IPS DF 6.9 (cell line): ENCODE measurements at places on chromosomes 11 and 22.

DNA sequence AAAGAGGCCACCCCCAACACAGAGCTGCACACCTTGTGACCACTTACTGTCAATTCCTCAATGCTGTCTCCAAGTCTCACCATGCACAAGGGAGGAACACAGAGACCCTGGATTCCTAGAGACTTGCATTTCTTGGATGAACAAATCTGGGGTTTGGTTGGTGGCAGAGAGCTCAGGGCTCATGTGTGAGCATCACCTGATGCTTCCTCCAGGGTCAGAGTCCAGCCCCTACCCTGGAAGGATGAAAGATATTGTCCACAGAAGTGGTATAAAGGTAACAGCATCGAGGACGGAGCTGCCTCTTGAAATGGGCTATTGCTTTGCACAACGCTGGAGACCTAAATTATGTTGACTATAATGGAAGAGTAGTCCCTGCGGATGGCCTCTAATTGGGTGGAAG is 36.0 kb downstream of the GGTLC2 start:
- no peak for DNase-seq
- no peak overlapping the region for H3K4me3 ChIP-seq
- H3K4me1 ChIP-seq, result no peaks in the 10 kb centered on the region
- H3K27me3 ChIP-seq, result peaks cover 1% of the 10 kb centered on the region; the same call in 1 of the 2 replicates

DNA sequence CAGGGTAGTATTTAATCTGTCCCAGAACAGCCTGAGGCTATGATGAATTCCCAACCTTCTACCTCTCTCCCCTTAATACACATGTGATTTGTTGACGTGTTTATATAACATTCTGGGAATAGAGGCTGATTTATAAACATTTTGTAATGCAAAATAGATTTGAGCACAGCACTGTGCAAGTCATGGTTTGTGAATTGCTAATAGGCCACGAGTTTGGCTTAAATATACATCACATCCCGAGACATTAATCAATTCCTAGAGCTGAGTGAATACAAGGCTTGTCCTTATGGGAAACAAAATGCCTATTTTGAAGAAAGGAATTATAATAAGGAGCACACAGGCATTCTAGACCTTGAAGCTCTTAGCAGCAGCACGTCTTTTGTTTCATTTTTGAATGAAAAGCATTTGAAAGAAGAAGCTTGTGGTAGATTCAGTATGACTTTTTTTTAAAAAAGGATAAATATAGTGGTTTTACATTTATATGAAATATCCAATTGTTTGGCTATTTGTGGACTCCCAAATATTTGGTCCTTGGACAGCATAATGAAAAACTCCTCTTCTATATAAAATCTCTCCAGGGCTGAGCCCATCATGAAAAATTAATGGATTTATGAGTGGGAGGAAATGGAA is 116.4 kb downstream of the SLC17A6 start:
- peaks cover 2% of the 10 kb centered on the region; the same call in 1 of the 2 replicates for H3K4me1 ChIP-seq
- no peaks in the 10 kb centered on the region for H3K27me3 ChIP-seq
- no peaks in the 10 kb centered on the region for H3K36me3 ChIP-seq
- DNase-seq, result no peak
- no peak overlapping the region for H3K27ac ChIP-seq

GRCh38 chr11:25970726-25971508 is 361.0 kb upstream of the ANO3 start:
- H3K36me3 ChIP-seq, result no peaks in the 10 kb centered on the region
- H3K4me1 ChIP-seq, result no peaks in the 10 kb centered on the region
- no peak for DNase-seq
- no peak overlapping the region for H3K4me3 ChIP-seq
- no peaks in the 10 kb centered on the region for H3K27me3 ChIP-seq

DNA sequence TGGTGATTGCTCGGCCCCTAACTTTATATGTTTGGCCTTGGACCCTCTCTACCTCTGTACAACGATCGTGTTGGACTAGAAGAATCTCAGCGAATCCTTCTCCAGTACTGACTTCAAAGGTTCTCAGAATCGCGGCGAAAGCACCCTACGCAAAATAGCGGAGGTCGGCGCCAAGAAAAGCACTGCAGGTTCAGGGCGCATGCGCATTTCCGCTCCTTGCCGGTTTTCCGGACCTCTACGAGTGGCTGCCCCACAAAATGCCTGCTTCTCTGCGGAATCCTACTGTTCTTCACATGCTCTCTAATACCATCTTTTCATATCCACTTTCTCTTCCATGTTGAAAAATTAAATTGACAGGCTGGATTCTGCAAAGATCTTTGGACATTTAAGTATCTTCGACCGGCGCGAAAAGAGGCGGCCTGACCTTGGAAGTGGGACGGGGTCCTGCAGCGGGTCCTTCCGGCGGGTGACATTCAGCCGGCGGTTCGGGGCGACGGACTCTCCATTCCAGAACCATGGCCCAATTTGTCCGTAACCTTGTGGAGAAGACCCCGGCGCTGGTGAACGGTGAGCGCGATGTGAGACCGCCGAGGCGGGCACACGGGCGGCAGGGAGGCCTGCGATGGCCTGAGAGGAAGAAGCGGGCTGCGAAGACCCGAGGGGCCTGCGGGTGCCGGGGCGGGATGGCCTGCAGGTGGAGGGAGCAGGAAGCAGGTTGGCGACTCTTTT is at the start of gene ATP5MG:
TSS of gene ATP5MG (plus strand) at position 456 of the 729 bp plus-strand sequence. CDS start at position 516, 60 bp downstream.
- DNase-seq, result peak; percentile 79
- H3K27me3 ChIP-seq, result no peaks in the 10 kb centered on the region
- H3K27ac ChIP-seq, result no peak within 1 kb of the TSS
- peak within 1 kb of the TSS; percentile 79 for H3K4me3 ChIP-seq
- no peaks in the 10 kb centered on the region for H3K36me3 ChIP-seq

- H3K36me3 ChIP-seq, result no peaks in the 10 kb centered on the region
- H3K4me3 ChIP-seq, result no peak overlapping the region
- no peak for DNase-seq
Measured at GRCh38 chr11:15149050-15149449, 34.3 kb downstream of the INSC start.

- no peaks in the 10 kb centered on the region for H3K36me3 ChIP-seq
- H3K4me1 ChIP-seq, result peaks cover 10% of the 10 kb centered on the region; the same call in 1 of the 2 replicates
- DNase-seq, result no peak
Measured at GRCh38 chr22:19291218-19291579, 320 bp downstream of the CLTCL1 start.

DNA sequence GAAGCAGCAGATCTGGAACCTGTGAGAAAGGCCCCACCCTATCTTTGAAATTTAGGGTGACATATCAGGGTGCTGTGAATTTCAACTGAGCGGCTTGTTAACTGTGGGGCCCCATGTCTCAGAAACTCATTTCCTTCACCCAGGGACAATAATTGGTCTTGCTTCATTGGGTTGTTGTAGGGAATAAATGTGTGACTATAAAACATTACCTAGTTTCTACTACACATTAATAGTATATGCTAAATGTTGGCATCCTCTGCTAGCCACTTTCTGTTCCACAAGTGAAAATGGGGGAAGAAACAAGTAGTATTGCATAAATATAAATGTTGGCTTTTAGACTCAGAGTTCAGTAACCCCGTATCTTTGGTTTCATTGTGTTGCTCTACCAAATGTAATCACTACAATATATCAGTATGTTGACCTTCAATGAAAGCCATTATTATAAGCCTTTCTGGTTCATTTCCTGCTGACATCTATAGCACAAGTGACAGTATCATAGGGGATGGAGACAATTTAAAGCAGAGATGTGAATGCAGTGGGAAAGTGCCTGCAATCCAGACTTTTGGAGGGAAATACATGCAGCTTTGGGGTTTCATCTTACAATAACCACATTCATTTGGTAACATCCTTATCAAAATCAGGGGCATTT is 905.5 kb upstream of the RAG2 start:
- H3K4me1 ChIP-seq, result no peaks in the 10 kb centered on the region; the same call in 1 of the 2 replicates
- H3K27me3 ChIP-seq, result no peaks in the 10 kb centered on the region
- H3K4me3 ChIP-seq, result no peak overlapping the region
- H3K36me3 ChIP-seq, result no peaks in the 10 kb centered on the region

GRCh38 chr22:30492144-30492543 is 13.4 kb downstream of the SEC14L4 start:
- no peak for DNase-seq
- H3K27me3 ChIP-seq, result no peaks in the 10 kb centered on the region
- no peak overlapping the region for H3K27ac ChIP-seq
- H3K4me1 ChIP-seq, result no peaks in the 10 kb centered on the region
- H3K4me3 ChIP-seq, result no peak overlapping the region

DNA sequence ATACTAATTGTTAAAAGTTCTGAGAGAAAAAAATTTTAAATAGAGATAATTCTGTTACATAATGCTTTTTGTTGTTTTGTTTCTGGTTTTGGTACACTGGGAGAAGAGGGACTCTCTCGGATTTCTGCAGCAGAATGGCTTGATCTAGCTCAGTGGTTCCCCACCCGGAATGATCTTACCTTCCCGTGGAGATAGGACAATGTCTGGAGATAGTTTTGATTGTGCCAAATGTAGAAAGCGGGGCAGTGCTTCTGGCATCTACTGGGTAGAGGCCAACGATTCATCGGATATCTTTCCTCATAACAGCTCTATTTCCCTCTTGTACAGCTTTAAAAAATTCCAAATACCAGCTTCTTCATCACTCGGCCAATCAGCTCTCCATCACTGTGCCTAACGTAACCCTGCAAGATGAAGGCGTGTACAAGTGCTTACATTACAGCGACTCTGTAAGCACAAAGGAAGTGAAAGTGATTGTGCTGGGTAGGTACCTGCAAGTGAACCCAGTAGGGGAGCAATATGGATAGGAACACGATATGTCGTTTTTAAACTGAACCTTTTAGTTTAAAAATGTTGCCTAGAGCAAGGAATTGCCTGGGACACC is 13.2 kb downstream of the CRTAM start:
- H3K36me3 ChIP-seq, result no peaks in the 10 kb centered on the region
- H3K4me1 ChIP-seq, result peaks cover 2% of the 10 kb centered on the region; the same call in 1 of the 2 replicates

DNA sequence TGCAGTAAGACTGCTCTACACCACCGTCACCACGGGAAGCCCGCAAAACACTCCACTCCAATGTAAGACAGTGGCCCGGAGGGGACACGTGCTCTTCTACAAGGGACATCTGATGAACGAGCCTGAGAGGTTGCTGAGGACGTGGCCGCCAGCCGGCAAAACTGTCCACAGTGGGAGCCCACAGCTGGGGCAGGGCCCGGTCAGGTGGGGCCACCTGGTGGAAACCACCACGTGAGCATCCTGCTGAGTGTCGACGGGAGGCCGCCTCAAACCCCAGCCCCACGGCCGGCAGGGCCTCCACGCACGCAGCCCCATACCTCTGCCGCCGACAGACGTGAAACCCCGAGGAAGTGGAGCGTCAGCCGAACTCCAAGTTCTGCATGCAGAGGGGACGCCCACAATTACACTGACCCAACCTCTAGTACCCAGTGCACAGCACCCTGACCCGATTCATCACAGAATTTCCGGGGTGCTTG is 42.6 kb downstream of the BRD1 start:
- H3K27me3 ChIP-seq, result no peaks in the 10 kb centered on the region
- peaks cover 17% of the 10 kb centered on the region for H3K36me3 ChIP-seq
- DNase-seq, result no peak
- no peak overlapping the region for H3K4me3 ChIP-seq

GRCh38 chr11:94801866-94802460 is 33.8 kb downstream of the AMOTL1 start:
- no peak overlapping the region for H3K4me3 ChIP-seq
- no peak for DNase-seq
- no peaks in the 10 kb centered on the region for H3K27me3 ChIP-seq
- no peaks in the 10 kb centered on the region; the same call in 1 of the 2 replicates for H3K36me3 ChIP-seq
- H3K4me1 ChIP-seq, result no peaks in the 10 kb centered on the region

DNA sequence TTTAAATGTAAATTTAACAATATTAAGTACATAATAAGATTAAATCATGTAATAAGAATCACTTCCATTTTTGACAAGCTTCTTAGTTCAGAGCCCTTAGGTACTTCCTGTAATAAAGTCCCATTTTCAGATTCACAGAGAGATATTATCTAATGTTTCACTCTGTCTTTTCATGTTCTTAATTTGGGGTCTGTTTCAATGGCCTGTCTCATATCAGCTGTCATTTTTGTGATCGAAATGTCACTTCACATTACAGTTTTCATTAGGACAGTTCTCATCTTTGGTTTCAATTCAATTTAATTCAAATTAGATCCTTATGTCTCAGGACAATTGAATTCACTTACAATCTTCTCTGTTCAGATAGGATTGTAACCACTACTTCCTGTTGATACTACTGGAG is 22.6 kb upstream of the OLFML1 start:
- H3K4me3 ChIP-seq, result no peak overlapping the region
- no peaks in the 10 kb centered on the region for H3K27me3 ChIP-seq

DNA sequence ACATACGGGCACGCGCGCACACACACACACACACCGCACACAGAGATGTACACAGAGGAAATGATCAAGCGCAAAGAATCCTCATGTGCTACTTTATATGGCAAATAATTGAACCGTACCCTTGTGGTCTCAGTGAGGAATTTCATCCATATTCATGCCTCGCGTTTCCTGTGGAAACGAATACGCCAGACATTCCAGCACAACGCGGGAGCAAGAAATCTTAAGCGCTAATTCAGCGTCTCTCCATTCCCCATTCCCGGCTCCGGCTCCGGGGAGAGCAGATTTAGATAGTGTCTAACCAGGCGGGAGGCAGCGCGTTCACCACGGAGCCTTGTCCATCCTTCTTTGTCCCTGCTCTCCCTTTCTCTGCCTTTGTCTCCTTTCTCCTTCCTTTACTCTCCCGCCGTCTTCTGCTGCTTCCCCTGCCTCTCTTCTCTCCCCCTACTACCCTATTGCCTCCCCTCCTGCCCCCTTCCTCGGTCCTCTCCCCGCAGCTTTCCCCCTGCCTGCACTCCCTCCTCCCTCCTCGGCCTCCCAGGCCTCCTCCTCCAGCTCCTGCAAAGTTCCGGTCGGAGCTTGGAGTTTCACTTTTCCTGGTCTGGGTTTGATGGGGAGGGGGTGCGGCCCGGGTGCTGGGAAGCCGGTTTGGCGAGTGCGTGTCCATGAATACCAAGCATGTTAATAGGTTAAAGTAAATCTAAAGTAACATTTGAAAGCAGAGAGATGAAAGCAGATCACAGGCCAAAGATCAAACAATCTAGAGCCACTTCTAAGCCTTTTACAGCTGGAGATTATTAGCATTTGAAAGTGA is 579.3 kb downstream of the BUD13 start:
- no peaks in the 10 kb centered on the region; the same call in 1 of the 2 replicates for H3K27me3 ChIP-seq
- no peak for DNase-seq
- H3K27ac ChIP-seq, result no peak overlapping the region

- no peak overlapping the region for H3K27ac ChIP-seq
- H3K4me1 ChIP-seq, result peaks cover 1% of the 10 kb centered on the region; the same call in 1 of the 2 replicates
- H3K36me3 ChIP-seq, result no peaks in the 10 kb centered on the region
Measured at GRCh38 chr11:17743026-17743807, 8.6 kb downstream of the KCNC1 start.
